ENCODE measurements at places on chromosomes 11 and 22. TPM values are rescaled to one million over a fixed set of nuclear protein-coding genes. Genes with fewer than 3 reads are reported as not detected.

The STK33 gene
- total RNA-seq, result 10.9 TPM

GRCh38 chr11:64887234-64887756 lies 8.9 kb upstream of the EHD1 start:
- DNase-seq, result no peak

DNA sequence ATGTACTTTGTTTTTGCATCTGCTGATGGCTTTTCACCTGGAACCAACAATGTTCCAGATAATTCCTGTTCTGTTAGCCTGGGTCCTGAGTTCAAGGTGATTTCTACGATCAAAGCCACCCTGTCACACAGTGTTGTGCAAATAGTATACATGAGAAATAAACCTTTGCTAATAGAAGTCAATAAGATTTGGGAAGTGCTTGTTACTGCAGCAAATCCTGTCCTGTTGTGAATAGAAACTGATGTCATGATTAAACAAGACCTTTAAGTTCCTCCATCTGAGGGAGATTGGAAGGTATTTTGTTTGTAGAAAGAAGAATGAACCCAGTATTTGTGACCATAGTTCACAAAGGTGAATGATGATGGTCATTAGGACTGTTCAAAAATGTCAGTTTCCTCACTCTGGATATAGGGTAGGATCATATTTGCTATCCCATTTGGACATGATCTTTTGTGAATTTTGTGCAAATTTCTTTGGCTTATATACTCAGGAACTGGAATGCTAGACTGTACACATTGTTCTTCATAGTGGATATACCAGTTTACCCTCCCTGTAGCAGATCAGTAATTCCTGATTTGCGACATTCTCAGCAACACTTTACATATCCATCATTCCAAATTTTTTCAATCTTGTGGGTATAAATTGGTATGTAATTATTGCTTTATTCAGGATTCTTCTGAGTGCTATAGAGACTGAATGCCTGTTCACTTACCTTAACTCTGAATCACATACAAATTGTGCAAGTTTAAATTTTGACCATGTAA lies 428.5 kb downstream of the METTL15 start:
- DNase-seq, result no peak

The TSPAN32 gene
- total RNA-seq, result 1.5 TPM

The XKR3 gene
- total RNA-seq, result not detected

The CALCB gene
- total RNA-seq, result not detected

- no peak for DNase-seq
Observed at GRCh38 chr11:35165030-35165422, 26.1 kb downstream of the CD44 start.

DNA sequence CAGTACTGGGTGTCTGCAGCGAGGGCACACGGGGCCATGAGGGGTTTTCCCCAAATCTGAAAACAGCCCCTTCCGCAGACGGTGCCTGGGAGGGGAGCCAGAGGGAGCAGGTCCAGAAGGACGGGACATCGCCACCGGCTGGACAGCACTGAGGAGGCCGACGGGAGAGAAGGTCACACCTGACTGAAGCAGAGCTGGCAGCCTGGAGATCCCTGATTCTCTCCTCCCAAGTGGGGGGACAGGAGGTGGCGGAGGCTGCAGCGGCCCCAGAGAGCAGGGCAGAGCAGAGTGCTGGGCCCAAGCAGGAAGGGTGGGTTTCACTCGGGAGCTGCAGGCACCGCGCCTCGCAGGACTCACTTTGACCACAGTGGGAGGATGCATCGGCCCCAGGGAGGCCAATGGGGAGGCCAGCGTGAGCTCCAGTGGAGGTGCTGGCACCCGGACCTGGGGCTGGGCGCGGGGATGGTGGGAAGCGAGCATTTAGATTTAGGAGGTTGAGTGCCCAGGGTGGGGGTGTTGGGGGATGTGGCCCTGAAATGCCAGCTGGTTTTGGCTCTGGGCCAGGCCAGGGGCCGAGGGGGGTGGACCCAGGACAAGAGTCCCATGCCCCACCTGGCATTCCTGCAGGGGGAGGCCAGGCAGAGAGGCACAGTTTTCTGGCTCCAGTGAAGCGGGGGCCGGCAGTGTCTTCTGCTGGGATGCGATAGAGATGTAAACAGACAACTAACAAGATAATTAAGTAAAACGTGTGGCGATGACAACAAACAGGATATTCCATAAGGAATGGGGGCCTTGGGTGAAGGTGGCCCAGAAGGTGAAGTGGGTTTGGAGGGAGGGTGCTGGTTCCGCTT lies 92.3 kb upstream of the FGF3 start:
- DNase-seq, result no peak

The FAT3 gene
- total RNA-seq, result under 0.01 TPM

DNA sequence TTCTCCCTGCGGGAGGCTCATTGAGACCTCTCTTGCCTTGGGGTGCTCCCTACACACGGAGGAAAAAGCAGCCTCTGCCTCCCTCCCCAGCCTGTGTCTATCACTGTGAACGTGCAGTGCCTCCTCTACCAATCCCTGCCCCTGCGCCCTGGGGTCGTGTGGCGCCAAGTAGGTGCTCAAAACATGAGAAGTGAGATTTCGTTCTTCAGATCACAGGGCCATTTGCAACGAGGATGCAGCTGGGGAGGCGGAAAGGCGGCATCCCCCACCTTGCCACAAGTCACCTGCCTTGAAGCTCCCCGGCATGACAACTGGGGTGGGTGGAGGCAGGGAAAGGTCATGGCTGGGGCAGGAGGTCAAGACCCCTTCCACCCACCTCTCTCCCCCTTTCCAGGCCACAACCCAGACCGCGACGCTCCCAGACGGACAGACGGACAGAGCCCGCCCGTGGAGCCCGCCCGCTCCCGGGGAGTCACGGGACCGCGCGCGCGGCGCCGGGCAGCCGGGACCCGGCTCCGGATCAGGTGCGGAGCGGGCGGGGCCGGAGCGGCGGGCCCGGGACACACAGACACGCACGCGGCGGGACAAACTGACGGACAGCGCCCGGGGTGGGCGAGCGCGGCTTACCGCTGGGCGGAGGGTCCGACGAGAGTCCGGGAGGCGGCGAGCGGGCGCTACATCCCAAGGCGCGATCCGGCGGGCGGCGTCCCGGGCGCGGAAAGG lies 485 bp downstream of the KCNJ4 start:
- no peak for DNase-seq

The PRMT3 gene
- total RNA-seq, result 9.0 TPM
